ENCODE measurements at places on chromosomes 1 and 21.

GRCh38 chr1:226355669-226356551, 46.9 kb upstream of the LIN9 start:
- no peak for DNase-seq

DNA sequence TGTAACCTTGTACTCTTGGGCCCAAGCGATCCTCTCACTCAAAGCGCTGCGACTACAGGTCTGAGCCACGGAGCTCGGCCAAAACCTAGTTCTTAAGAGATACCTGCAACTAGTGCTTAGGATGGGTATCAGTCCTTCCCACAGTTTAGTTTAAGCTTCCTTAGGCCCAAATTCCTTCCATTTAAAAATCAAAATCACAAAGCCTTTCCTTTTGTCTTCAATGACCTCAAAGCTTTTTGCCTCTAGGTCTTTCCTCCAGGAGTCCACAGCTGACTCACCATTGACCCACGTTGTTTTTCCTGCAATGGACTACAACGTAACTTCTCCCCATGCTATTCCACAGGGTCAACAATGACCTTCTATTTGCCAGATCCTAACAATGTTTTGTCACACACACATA, 64.0 kb downstream of the APP start:
- no peak for DNase-seq

- no peak for DNase-seq
These were observed 14.2 kb downstream of the WDR4 start for GRCh38 chr21:42864815-42865775.

DNA sequence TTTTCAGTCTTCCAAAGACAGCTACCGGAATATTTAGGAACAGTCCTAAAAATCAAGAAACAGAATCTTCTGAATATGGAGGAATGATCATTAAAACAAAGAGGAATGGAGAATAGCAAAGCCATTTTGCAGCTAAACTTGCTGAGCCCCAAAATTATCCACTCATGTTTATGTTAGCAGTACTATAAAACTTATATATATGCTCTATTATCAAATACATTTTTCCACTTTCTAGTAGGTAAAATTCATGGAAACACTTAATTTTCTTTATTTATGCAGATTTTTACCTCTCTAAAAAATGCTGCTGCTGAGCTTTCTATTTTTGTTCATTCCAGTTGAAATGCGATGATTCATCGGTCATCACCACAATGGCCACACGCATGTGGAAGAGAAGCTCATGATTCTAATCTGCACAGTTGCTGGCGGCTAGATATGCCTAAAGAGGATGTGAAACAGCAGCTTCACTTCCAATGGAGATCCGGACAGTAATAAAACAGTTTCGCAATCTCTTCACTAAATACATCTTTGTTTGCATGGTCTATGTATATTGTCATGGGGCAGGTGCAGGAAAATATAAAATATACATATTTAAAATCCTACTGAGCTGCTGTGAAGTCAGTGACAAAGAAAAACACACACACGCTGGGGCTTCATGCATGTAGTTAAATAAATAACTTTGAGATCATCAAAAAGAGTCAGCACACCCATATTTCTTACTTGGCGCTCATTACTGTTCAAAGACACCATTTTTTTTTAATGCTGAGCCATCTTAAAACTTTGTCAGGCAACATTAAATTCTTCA, 292.2 kb downstream of the SMYD3 start:
- no peak for DNase-seq

GRCh38 chr21:15445327-15445726, 284.5 kb upstream of the USP25 start:
- no peak for DNase-seq

- no peak for DNase-seq
These were observed 11.3 kb downstream of the UBE2G2 start for GRCh38 chr21:44790368-44790767.

DNA sequence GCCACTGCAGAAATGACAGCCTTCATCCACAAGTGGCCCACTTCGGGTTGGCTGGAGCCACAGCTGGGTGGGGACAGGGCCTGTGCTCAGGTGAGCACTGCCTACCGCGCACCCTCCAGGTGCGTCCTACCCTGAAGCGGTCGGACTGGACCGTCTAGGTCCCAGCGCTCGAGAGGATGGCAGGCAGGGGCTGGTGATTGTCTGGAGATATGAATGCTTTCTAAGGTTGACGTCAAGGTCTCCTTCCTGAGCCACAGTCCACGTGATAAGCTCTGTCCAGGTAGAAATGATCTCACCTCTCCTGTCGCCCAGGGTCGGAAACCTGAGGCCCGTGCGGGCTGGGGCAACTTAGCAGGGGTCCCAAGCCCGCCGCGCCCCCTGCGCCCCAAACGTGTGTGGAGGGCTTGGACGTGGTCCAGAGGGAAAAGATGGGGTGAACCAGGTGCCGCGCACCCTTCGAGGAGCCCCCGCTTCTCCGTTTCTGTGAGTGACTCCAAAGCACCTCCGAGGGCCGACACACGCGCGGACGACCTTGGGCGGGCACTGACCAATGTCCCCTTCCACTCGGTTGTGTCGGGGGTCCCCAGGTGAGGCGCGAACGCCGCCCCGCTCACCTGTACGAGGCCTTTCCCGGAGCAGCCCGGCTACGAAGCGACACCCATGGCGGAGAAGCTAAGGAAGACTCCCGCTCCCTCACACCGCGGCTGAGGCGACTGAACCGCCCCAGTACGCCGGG, 853 bp upstream of the DOP1B start:
- DNase-seq, result no peak

- no peak for DNase-seq
These were observed 2.2 kb downstream of the ATP1A2 start for GRCh38 chr1:160117709-160118183.

DNA sequence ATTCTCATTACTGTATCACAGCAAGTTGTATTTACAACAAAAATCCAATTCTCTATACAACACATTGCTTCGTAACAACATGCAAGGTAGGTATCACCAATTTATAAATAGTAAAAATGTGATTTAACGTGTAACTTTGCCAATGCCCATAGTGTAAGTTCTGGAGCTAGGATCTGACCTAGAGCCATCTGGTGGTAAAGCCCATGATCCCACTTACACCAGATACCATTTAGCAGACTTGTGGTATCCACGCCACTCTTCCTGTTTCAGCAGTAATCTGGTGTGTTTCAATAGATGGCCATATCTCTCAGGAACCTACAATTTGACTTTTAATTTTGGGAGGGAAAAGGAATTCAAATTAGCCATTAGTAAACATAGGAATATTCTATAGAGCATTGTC, 10.2 kb downstream of the SETSIP start:
- DNase-seq, result no peak

DNA sequence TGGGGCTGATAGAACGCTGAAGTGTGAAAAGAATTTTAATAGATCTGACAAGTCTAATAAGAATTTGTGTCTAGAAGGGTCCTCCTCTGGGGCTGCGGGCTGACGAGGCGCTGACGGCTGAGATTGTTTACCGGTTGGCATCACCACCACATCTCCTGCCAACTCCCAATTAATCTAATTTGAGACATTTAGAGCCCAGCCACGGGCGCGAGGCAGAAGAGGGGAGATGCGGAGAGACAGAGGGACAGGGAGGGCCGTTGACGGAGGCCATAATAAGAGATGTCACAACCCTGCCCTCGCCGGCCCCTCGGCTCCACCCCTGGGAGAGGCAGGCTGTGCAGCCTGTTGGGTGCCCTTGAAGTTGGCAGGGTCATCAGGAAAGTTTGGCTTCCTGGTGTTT, 109.3 kb downstream of the PAX7 start:
- no peak for DNase-seq

DNA sequence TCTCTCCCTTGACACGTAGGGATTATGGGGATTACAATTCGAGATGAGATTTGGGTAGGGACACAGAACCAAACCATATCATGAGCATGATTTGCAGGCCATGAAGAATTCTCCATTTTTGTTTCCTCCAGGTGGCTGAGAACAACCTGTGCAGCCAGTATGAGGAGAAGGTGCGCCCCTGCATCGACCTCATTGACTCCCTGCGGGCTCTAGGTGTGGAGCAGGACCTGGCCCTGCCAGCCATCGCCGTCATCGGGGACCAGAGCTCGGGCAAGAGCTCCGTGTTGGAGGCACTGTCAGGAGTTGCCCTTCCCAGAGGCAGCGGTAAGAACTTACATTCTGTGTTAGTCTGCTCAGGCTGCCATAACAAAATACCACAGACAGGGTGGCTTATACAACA, 9.7 kb downstream of the MX1 start:
- DNase-seq, result no peak

- no peak for DNase-seq
These were observed 38.1 kb upstream of the POU3F1 start for GRCh38 chr1:38084700-38085099.

DNA sequence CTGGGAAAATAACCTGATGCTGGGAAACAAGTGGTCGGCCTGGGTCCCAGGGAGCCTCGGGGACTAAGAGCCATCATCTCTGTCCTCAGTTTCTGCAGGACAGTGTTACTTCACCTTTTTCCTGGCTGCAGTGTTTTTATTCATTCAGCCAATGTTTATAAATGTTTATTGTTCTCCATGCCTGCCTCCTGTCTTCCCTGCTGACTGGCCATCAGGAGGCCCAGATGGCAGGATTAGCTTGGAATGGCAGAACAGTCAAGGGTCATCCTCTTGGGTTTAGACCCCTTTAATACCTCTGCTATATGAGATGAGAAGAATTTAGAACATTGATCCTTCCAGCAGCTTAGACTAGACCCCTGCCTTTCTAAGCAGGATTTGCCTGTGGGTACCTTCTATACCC, 13.3 kb downstream of the MAPKAPK2 start:
- DNase-seq, result no peak

- no peak for DNase-seq
These were observed 104.0 kb upstream of the OLIG2 start for GRCh38 chr21:32921632-32922230.

GRCh38 chr1:180000575-180000974, 46.0 kb downstream of the CEP350 start:
- no peak for DNase-seq

GRCh38 chr1:199182186-199182843, 543.5 kb downstream of the PTPRC start:
- DNase-seq, result no peak

GRCh38 chr1:150577557-150578271, 1.7 kb downstream of the MCL1 start:
- no peak for DNase-seq

DNA sequence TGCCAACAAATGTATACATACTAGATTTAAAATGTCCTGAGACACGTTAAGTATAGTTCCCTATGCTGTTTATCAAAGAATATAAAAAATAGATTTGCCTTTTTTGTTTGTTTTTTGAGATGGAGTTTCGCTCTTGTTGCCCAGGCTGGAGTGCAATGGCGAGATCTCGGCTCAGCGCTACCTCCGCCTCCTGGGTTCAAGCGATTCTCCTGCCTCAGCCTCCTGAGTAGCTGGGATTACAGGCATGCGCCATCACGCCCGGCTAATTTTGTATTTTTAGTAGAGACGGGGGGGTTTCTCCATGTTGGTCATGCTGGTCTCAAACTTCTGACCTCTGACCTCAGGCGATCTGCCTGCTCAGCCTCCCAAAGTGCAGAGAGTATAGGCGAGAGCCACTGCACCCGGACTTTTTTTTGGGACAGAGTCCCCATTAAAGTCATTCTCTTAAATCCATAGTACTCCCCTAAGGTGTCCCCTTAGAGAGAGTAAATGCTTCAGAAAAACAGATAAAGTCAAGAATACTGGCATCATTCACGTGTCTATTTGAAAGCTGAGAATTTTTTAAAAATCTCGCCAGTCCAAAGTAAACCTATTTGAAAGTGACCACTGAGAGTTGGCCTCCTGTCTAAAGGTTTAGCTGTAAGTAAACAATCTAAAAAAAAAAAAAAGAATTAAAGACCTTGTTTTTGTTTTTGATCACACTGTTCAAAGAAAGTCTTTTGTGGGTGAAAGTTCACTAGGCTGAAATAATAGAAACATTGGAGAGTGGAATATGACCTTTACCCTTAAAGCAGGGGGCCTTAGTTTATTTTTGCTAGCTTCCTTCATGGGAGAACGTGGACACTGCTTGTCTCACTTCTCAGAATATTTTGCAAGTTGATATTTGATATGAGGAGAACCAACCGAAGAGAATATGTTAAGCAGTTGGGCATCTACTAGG, 48.0 kb upstream of the SLC16A1 start:
- DNase-seq, result no peak

DNA sequence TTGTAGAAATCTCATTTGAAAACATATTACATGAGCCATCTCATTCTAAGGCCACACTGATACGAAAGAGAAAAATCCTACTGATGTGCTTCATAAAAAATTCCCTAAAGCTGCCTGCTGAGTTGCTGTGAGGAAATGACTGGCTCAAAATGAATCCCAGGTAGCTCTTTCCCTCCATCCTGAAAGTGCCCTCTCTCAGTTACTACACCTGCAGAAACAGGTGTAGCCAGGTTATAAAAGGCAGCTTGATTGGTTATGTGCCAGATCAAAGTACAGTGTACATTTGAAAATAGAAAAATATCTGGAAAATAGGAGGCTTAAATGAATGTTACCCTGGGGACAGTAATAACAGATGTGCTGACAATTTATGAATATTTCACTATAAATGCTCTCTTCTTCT, 833.4 kb upstream of the ADGRL4 start:
- no peak for DNase-seq

DNA sequence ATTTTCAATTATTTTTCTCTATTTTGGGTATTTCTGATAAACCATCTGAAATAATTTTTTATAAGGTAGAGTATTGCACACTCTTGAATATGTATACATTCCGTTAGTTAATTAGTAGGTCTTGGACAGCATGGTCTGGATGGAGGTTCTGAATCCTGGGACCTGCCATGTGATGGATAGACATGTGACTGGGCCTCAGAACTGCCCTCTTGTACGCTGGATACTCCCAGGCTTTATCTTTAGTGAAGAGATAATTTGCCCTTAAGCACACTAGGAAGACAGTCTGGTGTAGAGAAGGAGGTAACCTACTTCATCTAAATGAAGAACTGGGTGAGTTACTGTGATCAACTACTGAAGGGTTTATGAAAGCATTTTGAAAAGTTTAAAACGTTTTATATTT, 48.9 kb downstream of the CNIH3 start:
- DNase-seq, result no peak
